ENCODE measurements at places on chromosomes 12 and 14.

- DNase-seq = no peak
Measured at GRCh38 chr14:59629444-59630287, 53.1 kb upstream of the CCDC175 start.

DNA sequence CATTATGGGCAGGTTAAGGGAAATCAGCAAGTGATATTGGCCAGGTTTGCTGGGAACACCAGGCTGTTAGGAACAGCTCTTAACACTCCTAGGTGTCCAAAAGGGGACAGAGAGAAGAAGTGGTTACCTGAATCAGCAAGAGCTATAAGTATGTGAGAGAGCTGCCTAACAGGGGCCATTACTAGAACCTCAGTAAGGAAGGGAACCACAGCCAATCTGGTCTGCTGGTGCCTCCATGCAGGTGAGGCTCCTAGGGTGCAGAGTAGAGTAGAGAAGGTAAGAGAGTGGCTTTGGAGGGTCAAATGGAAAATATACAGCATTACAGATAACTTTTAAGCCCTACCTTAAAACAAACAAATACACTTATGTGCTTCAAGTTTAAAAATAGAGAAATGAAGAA lies 36.6 kb upstream of the CCT2 start:
- DNase-seq = no peak

- DNase-seq = no peak
Measured at GRCh38 chr12:114248527-114248926, 157.4 kb downstream of the TBX5 start.

- no peak for DNase-seq
Measured at GRCh38 chr14:25042362-25043299, 7.3 kb downstream of the STXBP6 start.

GRCh38 chr12:121088195-121088585 lies 44.5 kb upstream of the P2RX7 start:
- DNase-seq = no peak

DNA sequence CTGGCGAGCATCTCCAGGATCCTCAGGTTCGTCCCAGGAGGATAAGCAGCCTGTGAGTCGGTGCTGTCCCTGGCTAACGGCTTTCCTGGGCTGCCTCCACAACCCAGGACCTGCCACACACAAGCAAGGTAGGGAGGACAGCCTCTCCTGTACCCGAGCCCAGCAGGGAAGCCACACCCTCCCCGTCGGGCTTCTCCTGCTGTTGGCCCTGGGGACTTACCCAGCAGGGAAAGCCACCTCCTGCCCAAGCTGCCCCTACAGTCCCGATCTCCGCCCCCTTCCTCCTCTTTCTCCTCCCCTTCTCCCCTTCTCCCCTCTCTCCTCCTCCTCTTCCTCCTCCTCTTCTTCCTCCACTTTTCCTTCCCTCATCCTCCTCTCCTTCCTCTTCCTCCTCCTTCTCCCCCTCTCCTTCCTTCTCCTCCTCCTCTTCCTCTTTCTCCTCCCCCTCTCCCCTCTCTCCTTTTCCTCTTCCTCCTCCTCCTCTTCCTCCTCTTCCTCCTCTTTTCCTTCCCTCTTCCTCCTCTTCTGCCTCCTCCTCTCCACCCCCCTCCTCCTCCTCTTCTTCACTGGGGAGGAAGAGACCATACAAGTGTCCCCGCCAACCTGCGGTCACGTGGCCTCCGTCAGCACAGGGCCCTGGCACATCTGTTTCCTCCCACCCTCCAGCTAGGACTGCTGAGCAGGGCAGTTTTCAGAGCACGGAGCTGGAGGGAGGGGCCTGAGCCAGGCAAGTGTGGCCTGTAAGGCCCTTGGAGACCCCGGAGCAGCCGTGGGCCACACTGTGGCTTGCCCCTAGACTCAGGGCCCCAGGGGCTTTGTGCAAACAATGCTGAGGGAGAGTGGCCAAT lies 17.3 kb upstream of the RFLNA start:
- no peak for DNase-seq

DNA sequence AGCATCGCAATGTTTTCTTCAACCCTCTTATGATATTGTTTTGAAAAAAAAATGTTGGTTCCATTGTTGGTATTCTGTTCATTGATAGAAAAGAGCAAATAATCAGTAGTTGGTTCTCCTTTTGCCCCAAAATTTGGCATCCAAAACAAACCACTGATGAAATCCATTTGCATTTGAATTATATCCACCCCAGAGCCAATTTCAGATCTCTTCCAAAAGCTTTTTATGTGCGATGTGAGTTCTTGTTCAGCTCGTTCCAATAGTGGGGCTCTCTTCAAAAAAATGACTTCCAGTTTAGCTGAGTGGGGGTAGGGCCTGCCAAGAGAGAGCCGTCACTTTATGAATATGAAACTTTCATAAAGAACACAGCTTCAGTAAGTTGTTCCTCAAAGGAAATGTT lies 130.7 kb downstream of the DIO2 start:
- no peak for DNase-seq

GRCh38 chr14:52402812-52403526 lies 88.9 kb downstream of the PTGER2 start:
- no peak for DNase-seq

Data from GOT3 (cell line).